ENCODE measurements at places on chromosomes 12 and 14.

DNA sequence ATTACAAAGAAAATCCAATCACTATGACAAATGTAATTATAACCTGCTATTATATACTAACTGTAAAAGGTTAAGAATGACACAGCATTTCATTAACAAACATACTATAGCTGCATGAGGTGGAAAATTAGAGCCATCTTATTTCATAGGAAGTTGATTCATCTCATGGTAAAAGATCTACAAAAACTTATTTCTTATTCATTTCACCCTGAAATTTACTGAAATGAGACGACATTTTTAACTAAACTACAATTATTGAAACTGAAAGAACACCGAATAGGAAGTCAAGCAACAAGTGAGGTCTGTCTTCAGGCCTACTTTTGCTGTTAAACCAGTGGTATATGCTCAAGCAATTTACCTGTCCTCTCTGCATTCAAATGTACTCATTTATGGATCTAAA lies 87.2 kb downstream of the CEP83 start:
- no peak for DNase-seq

DNA sequence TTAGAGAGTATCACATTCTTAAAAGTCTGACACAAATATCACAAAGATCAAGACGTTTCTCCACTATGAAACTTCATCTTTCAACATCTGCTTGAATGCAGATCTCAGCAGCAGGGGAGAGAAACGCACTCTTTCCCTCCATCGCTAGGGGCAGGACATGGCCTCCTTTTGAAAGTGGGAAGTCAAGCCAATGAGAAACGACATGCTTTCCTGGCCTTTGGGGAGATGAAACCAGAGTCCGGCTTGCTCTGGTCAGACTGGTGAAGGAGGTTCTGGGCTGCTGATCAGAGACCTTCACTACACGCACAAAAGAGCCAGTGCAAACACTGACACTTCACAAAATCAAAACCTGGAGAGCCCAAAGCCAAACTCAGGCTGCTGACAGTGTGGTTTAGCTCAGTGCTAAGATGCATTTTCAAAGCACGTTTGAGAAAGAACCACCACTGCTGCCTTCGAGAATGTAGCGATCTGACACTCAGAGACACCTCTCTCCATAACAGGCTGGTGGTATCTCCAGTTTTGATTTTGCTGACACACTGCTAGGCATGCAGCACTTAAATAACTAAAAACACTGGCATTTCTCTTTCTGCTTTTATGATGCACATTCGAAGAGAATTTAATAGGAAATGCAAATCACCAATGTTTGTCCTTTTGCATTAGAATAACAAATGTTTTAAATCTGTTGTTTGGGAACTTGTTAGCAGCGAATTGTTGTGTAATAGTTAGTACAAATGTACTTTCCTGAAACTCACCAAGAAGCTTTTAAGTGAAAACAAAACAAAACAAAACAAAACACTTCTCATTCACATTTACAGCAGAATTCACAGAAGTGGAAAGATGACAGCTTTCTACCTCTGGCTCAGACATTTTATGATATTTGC lies 93.9 kb upstream of the OVCH1 start:
- DNase-seq = peak; percentile 58

DNA sequence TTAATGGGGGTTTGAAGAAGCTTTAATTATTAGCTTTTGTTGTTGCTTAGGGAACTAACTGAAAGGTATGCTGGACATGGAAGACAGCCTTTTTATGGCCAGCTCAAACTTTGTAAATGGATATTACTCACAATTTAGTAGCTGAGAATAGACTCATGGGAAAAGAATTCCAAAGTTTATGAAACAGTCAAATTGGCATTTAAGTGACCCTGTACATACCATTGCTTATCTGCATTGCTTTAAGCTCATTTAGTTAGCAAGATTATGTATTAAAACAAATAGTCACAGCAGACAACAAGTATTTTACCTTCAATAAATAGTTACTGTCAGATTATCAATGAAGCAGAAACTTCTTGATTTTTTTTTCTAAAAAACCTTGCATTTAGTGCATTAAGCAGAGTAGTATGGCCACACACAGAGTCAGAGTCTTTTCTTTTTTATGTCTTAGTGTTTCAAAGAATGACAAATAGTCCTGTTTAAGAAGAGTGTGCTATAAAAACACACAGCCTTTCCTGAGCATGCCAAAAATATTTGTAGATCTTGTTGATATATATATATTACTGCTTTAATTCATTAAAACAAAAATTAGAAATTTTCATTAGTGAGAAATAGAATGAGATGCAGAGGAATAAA lies 102.2 kb downstream of the TTC6 start:
- no peak for DNase-seq

DNA sequence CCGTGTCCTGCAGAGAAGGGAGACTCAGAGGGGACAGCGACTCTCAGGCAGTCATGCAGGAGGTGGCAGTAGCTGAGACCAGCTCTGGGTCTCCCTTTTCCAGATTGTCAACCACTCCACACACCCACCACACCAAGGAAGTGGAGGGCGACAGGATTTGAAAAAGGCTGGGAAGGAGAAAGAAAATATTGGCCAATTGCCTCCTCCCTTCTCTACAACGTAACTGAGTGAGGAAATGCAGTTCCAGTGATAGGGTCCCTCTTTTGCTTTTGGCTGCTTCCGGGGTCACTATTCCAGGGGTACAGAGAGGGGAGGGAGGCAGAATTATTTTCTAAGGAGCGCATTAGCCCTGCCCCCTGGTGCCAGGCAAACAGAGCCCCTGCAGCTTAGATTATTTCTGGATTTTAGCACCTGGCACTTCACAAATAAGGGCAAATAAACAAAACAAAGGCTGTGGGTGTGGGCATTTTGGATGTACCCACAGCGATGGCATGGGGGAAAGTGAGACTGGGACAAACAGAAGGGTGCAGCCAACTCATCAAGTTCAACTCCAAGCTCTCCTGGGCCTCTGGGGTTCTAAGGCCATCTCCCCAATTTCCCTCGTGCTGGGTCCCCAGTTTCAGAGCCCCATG lies 20.4 kb downstream of the ASB2 start:
- no peak for DNase-seq

- no peak for DNase-seq
These were observed 19.4 kb downstream of the MEG3 start for GRCh38 chr14:100845341-100845740.

- DNase-seq = peak; percentile 90
These were observed 5.2 kb upstream of the KRT85 start for GRCh38 chr12:52372216-52373154.
